ENCODE measurements at places on chromosomes 13 and 19.

DNA sequence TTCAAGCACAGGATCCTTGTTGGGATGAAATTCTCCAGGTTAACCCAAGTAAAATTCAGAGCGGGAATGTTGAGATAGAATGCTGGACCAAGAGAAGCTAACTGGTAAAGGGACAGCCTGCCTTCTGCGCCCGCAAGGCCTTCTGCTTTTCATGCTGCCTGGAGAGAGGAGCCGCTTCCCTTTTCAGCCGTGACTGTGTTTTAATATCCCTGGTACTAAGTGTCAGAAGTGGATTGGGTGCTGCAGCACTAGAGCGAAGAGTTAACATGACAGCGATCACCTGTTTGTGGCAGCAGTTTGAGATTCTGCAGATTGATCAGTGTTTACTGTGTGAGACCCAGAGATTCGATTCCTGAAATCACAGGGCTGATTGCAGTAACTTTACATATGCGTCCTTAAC, 197.4 kb upstream of the ZNF536 start:
- H3K4me1 ChIP-seq: no peaks in the 10 kb centered on the region
- no peak overlapping the region for H3K27ac ChIP-seq
- DNase-seq: no peak

- H3K36me3 ChIP-seq: no peaks in the 10 kb centered on the region
- H3K4me3 ChIP-seq: no peak overlapping the region
- H3K4me1 ChIP-seq: no peaks in the 10 kb centered on the region
Measured at GRCh38 chr13:67208552-67208951, 21.6 kb downstream of the PCDH9 start.

GRCh38 chr19:57355916-57356315, 4.8 kb downstream of the ZNF304 start:
- no peak for DNase-seq
- no peak overlapping the region for H3K4me3 ChIP-seq
- H3K4me1 ChIP-seq: peaks cover 7% of the 10 kb centered on the region
- peaks cover 47% of the 10 kb centered on the region for H3K36me3 ChIP-seq

- H3K36me3 ChIP-seq: no peaks in the 10 kb centered on the region
- no peak overlapping the region for H3K27ac ChIP-seq
- no peak overlapping the region for H3K4me3 ChIP-seq
- peaks cover 3% of the 10 kb centered on the region for H3K4me1 ChIP-seq
- H3K27me3 ChIP-seq: no peaks in the 10 kb centered on the region
Measured at GRCh38 chr13:30776661-30777060, 41.3 kb downstream of the ALOX5AP start.

DNA sequence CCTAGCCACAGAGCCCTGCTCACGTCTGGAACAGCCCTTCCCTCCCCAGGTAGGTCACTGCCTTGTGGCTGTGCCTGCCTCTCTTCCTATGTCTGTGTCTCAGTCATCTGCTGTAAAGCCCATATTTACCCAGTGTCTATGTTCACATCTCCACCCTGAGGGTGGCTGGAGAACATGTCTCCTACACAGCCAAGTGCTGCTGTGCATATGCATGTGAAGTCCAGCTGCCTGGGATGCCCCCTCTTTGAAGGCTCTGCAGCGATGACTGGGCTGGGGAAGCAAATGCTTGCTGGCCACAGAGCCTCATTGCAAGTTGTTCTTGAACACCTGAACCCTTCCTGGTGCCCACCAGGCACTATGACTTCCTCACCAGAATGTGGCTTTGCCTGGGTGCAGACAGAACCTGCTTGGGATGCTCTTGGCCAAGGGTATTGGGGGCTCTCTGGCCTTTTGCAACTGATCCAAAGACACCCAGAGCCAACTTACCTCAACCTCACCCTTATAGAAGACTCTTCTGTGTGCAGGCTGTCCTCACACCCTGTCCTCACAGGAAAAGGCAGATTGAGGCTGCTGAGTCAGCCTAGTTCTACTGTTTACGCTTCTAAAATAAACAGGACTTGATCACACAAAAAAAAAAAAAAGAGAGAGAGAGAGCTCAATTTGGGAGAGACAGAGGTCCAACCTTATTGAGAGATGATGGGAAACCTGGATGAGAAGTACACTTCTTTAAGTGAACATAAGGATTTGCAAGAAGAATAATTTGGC, 26.5 kb downstream of the MRPL57 start:
- no peak overlapping the region for H3K4me3 ChIP-seq
- no peaks in the 10 kb centered on the region for H3K4me1 ChIP-seq
- H3K27me3 ChIP-seq: no peaks in the 10 kb centered on the region
- no peak for DNase-seq

DNA sequence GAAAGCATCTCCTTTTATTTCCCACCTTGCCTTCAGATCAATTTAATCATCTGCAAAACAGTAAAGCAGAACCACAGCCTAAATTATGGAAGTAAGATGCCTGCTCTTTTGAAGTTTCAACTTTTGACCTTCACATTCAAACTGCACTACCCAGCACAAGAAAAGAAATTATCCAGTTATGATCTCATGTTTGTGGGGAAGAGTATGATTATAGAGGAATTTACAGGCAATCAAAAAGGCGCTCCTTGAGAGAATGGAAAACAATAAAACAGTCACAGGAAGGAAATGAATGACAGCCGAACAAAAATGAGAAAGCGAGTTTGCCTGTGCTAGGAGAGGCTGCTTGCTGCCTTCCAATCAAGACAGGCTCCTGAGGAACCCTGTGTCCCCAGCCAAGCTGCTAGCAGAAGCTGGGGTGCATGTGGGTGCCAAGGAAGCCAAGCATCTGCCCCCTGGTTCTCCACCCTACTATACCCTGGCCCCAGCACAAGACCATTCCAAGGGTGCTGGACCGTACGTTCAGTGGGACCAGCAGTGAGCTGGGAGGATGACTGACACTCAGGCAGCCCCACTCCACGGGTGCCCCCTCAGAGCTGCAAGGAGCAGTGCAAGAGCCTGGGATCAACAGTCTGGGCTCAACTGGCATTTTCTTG, 47.8 kb downstream of the PEPD start:
- H3K27me3 ChIP-seq: no peaks in the 10 kb centered on the region
- no peak overlapping the region for H3K27ac ChIP-seq
- no peak overlapping the region for H3K4me3 ChIP-seq
- no peak for DNase-seq
- H3K4me1 ChIP-seq: peaks cover under 1% of the 10 kb centered on the region
- peaks cover 30% of the 10 kb centered on the region for H3K36me3 ChIP-seq

DNA sequence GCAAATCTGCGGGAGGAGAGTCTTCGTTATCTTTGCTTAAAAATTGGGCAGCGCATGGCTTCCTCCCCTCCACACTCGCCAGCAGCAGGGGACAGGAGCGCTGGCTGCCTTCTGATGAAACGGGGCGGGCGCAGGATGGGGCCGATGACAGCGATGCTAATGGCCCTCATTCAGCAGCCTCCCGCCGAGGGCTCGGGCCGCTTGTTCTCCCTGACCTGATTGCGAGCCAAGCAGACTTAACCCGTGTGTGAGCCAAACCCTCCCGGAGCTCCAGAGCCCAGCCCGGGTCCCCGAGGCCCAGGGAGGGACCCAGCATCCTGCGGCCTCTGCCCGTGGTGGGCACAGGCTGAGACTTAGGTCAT, 90.3 kb downstream of the KDM4B start:
- DNase-seq: no peak
- peaks cover 62% of the 10 kb centered on the region for H3K4me1 ChIP-seq
- H3K27me3 ChIP-seq: no peaks in the 10 kb centered on the region
- peak overlapping the region; percentile 8 for H3K27ac ChIP-seq

DNA sequence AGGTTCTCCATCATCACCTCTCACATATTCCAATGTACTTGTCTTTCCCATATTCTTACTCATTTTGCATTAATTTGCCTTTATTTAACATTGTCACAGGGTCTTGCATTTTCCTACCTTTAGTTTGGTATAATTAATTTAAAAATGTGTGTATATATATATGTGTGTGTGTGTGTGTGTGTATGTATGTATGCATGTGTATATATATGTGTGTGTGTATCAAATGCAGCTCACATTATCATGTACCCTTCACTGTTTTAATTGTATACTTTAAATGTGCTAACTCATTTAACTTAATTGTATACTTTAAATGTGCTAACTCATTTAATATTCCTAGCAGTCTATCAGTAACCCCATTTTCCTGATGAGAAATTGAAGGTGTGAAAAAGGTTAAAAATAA, 104.5 kb downstream of the PCDH9 start:
- no peak overlapping the region for H3K27ac ChIP-seq
- H3K36me3 ChIP-seq: no peaks in the 10 kb centered on the region
- no peak for DNase-seq
- H3K4me1 ChIP-seq: no peaks in the 10 kb centered on the region

GRCh38 chr19:3135961-3136683, at the start of gene GNA15:
Gene GNA15, plus strand, starts transcription at chr19:3136033. Its CDS starts 418 bp downstream, at chr19:3136451.
- H3K4me3 ChIP-seq: peak within 1 kb of the TSS; percentile 12
- H3K4me1 ChIP-seq: peaks cover 10% of the 10 kb centered on the region
- no peak within 1 kb of the TSS for H3K27ac ChIP-seq

DNA sequence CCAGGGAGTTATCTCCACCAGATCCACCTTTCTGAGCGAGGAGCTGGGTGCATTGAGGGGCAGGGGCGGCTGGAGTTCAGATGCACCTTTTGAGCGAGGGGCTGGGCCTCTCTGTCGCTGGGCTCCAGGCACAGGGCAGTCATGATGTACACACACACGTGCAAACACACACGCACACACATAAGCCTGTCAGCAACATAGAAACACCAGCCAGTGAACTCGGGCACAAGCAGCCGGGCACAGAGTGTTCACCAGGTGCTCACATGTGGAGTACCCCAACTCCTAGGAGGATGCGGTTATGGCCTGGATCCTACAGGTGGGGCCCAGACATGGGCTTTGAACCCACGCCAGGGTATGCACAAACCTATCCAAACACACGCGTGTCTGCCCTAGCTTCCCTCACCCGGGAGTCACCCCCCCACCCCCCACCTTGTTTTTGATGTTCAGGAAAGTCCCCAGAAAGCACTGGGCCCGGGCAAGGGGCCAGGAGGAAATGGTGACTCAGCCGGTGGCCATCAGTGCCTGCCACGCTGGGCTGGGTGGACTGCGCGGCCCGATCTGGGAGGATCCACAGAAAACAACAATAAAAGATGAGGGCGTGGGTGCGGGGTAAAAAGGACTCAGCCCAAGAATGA, 13.3 kb downstream of the ARRDC2 start:
- DNase-seq: no peak
- H3K27me3 ChIP-seq: no peaks in the 10 kb centered on the region
- no peaks in the 10 kb centered on the region for H3K36me3 ChIP-seq
- H3K4me1 ChIP-seq: peaks cover 27% of the 10 kb centered on the region
- H3K27ac ChIP-seq: peak overlapping the region; percentile 16

DNA sequence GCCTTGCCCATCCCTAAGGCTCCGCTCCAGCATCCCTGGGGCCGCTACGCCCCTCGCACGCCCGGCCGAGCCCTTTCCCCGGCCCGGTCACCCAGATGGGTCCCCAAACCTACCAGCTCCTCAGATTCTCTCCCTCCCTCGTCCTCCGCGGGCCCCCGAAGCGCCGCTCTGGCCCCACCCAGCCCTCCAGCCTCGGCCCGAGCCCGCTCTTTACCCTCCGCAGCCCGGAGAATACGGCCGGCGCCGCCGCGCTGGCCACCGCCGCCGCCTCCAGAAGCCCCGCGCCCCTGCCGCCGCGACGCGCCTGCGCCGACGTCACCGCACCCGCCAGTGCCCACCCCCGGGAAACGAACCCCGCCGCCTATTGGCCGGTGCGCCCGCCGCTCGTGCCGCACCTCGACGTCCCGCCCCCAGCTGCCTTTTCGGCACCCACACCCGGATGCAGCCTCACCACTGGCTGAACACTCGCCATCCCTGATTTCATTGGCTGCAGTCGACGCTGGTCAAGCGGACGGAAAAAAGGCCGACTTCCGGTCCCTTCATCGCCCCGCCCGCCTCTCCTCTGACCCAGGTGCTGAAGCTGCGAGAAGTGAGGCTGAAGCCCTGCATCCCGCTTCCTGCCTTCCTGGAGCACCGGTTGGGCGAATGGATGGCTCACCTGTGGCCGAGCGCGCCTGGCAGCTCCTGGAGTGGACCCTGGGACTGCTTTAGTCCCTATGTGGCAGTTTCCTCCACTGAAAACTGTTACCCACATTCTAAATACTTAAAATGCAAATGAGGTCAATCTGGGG, at the start of gene DAPK3:
Gene DAPK3 (minus strand): TSS at position 292 of the 791 bp plus-strand sequence. CDS start 1,364 bp downstream, outside the sequence.
- no peaks in the 10 kb centered on the region for H3K27me3 ChIP-seq
- peak within 1 kb of the TSS; percentile 86 for H3K4me3 ChIP-seq
- peak within 1 kb of the TSS; percentile 94 for H3K27ac ChIP-seq
- H3K4me1 ChIP-seq: peaks cover 35% of the 10 kb centered on the region

DNA sequence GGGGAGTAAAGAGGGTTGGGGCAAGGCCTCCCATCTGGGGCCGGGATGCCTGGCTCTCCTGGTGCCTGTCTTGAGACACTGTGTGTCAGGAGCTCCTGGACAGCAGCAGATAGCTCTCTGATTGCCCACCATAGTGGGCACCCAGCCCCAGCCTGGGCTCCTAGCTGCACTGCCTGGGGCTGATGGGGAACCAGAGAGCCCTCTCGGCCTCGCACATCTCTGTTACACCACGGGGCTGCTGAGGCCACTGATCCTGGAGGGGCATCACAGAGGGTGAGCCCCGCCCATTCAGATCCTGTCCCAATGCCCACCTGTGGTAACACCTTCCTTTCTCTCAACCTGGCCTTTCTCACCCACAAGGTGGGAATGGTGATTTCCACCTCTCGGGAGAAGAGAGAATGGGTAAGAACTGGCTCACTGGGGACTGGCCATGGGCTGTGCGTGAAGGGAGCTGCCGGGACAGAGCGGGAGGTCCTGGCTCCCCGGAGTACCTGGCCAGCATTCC, 135.9 kb downstream of the URI1 start:
- H3K4me3 ChIP-seq: no peak overlapping the region
- no peaks in the 10 kb centered on the region for H3K27me3 ChIP-seq
- no peak overlapping the region for H3K27ac ChIP-seq
- DNase-seq: no peak

- DNase-seq: no peak
- H3K27me3 ChIP-seq: no peaks in the 10 kb centered on the region
- no peaks in the 10 kb centered on the region for H3K4me1 ChIP-seq
- H3K27ac ChIP-seq: no peak overlapping the region
Measured at GRCh38 chr19:38115271-38115802, 108.7 kb downstream of the DPF1 start.

DNA sequence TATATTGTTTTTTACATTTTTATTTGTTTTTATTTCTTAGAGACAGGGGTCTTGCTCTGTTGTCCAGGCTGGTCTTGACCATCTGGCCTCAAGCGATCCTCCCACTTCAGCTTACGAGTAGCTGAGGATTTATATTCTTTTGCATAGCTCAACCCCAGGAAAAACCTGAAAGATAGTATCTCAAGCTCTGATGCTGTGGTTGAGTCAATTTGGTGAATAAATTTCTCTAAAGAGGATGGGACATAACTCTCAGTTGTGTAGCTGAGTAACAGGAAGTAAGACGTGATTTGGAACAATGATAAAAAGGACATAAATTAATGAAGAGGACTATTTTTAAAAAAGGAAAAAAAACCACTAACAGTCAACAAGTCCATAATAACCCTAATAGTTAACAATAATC, 79.8 kb upstream of the TNFSF11 start:
- no peaks in the 10 kb centered on the region for H3K4me1 ChIP-seq
- H3K27ac ChIP-seq: no peak overlapping the region
- H3K4me3 ChIP-seq: no peak overlapping the region
- DNase-seq: no peak

DNA sequence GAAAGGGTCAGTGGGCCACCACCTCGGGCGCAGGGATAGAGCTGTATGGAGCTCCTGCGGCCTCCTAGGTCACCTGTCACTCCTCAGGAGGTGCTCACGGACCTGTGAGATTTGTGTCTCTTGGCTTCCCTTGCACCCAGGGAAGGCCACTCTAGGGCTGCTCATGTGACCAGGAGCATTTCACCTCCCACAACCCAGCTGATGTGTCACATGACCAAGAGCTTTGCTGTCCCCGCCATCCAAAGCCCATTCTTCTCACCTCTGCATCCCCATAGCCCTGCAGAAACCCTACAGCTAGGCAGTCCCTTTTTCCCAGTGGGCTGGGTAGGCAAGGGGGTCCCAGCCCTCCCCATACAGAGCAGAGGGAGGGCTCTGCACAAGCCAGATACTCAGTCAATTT, 51.2 kb downstream of the TSHZ3 start:
- peaks cover 3% of the 10 kb centered on the region for H3K36me3 ChIP-seq
- H3K27ac ChIP-seq: no peak overlapping the region
- H3K4me3 ChIP-seq: no peak overlapping the region
- DNase-seq: no peak
- H3K4me1 ChIP-seq: peaks cover 6% of the 10 kb centered on the region

Measured in spinal cord (tissue), 10 donors.